ENCODE measurements at places on chromosomes 6 and 20.

- no peak for DNase-seq
Measured at GRCh38 chr6:155088856-155089255, 93.7 kb downstream of the TIAM2 start.

GRCh38 chr6:29826271-29826670 lies 1.4 kb upstream of the HLA-G start:
- no peak for DNase-seq

DNA sequence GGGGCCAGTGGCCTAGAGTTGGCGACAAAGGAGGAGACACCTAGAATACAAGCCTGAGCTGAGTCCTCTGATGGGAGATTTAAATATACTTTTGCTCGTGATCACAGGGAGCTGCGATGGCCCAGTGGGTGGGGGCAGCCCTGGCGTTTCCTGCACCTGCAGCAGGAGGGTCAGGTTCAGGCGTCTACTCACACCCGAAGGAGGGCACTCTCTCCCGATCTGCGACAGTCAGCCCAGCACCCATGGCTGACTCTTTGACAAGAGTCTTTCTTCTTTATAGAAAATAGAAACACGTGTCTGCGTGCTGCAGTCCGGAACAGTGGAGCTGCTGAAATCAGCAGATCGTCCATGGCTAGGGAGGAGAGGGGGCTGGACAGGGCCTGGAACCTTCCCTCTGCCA lies 338.2 kb downstream of the CDH4 start:
- no peak for DNase-seq

DNA sequence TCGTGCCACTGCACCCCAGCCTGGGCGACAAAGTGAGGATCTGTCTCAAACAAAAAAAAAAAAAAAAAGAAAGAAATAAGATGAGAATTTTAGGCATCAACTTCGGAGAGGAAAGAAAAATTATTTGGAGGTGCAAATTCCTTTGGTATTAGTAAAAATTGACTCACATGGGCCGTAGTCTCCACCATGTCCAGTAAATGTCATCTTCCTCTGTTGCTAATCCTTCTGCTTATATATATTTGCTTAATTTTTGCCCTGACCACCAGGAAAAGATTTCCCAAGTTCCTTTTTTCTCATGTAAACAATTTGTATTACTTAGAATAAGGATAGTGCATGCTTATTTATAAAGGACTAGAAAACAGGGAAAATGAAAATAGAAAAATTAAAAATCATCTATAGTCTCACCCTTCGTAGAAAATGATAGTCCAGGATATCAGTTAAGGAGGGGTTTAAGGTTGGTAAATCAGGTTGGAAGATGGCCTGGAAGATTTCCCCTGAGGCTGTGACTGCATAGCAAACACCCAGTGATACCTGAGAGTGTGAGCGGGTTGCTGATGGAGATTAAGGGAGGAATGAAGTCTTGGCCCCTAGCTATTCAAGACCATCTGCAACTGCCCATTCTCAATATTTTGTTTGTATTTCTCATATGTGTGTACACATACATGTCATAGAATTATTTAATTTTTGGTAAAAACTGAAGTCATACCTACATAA lies 240.8 kb downstream of the ZNF217 start:
- no peak for DNase-seq

GRCh38 chr6:11429577-11429976 lies 108.0 kb upstream of the TMEM170B start:
- DNase-seq, result no peak

All from stimulated activated CD4-positive, alpha-beta T cell treated with anti-CD3 and anti-CD28 coated beads, Interleukin-15, amount 100 ng/mL, for 48 hours (primary cell).